ENCODE measurements at places on chromosomes 3 and 15. TPM values are rescaled to one million over a fixed set of nuclear protein-coding genes. Genes with fewer than 3 reads are reported as not detected.

PIF1 gene
- 27.3 TPM for total RNA-seq

- peak overlapping the region; percentile 68 for H3K27ac ChIP-seq
- H3K4me3 ChIP-seq, result peak overlapping the region; percentile 62
- no peaks in the 10 kb centered on the region for H3K27me3 ChIP-seq
Observed at GRCh38 chr15:68256675-68257450, 20.7 kb upstream of the FEM1B start.

- no peaks in the 10 kb centered on the region for H3K36me3 ChIP-seq
- DNase-seq, result no peak
- H3K4me1 ChIP-seq, result no peaks in the 10 kb centered on the region
- no peaks in the 10 kb centered on the region for H3K27me3 ChIP-seq
Observed at GRCh38 chr3:155282385-155283091, 10.9 kb downstream of the STRIT1 start.

AGTR1 gene
- total RNA-seq, result not detected

DNA sequence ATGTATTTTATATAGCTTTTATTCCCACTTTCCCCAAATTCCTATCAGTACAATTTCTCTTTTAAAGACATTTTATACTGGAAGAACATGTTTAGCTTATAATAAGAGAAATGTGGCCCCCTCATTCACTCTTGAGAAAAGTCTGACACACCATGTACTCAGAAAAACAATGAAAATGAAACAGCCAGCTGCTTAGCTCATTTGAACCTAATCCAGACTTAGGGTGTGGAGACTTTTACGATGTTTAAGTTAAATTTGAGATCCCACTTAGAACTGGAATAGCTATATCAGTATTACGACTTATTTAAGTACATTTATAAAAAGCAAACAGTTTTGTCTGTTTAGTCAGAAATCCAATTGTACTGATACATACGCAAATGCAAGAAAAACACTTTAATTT lies 252.3 kb upstream of the ARRDC4 start:
- H3K27ac ChIP-seq, result no peak overlapping the region
- H3K27me3 ChIP-seq, result no peaks in the 10 kb centered on the region
- H3K36me3 ChIP-seq, result no peaks in the 10 kb centered on the region
- no peak for DNase-seq

DNA sequence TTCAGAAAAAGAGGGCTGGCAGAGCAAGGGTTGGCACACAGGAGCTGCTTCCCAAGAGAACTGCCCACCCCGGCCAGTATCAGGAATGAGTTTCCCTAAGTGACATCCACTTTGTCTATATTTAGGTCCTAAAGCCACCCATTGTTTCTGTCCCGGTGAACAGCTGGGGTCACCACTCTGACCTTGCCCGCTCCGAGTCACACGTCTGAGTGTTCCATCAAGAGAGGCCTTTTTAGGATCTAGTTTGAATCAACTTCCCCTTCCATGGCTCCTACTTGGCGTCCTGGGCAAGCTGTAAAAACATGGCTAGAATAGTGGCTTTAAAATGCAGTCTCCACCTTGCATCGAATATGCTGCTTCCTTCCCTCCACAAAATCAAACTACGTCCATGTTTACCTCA lies 109.6 kb upstream of the ARHGEF3 start:
- no peaks in the 10 kb centered on the region for H3K27me3 ChIP-seq
- no peak overlapping the region for H3K4me3 ChIP-seq
- no peak overlapping the region for H3K27ac ChIP-seq
- peaks cover 55% of the 10 kb centered on the region for H3K4me1 ChIP-seq

DNA sequence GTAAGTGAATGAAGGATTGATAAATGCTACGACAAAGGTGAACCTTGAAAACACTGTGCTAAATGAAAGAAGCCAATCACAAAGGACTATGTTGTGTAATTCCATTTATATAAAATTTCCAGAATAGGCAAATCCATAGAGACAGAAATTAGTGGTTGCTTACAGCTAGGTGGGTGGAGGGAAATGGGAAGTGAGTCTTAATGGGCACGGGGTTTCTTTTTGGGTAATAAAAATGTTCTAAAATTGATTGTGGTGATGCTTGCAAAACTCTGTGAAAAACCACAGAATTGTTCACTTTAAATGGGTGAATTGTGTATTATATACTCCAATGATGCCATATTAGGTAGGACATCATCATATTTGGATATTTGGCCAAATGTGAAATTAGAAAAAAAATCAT lies 20.9 kb upstream of the TEX9 start:
- H3K27ac ChIP-seq, result no peak overlapping the region
- DNase-seq, result no peak
- no peaks in the 10 kb centered on the region for H3K4me1 ChIP-seq
- H3K36me3 ChIP-seq, result no peaks in the 10 kb centered on the region
- H3K27me3 ChIP-seq, result peaks cover 6% of the 10 kb centered on the region
- H3K4me3 ChIP-seq, result no peak overlapping the region

DNA sequence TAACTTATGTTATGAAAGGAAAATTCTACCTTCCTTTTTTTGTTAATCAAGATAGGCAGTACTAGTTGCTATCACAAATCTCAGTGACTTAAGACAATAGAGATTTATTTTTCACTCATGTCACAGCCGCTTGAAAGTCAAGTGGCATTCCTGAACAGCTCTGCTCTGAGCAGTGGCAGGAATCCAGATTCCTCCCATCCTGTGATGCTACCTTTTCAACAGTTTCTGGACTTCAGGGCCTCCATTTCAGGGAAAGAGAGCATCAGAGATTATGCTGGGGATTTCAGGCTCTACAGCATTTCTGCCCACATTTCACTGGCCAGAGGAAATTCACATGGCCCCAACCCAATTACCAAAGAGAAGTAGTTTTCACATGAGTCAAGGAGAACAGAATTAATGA lies 83.4 kb downstream of the IL1RAP start:
- peaks cover 7% of the 10 kb centered on the region for H3K4me1 ChIP-seq

ADGRG7 gene
- total RNA-seq, result not detected

DNA sequence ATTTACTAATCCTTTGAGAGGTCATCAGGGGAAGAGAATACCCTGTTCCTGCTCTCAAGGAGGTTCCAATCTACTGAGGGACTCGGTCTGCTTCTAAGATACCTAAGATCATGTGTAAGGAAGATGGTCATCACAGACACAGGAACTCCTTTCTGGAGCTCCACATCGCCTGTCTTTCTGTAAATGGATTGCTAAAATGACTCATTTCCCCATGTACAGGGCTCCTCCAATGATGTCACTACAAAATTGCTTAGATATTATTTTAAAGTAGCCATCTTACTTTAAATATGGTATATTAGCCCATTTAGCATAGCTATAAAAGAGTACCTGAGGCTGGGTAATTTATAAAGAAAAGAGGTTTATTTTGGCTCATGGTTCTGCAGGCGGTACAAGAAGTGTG lies 206.1 kb upstream of the PROK2 start:
- peaks cover 8% of the 10 kb centered on the region for H3K4me1 ChIP-seq
- peaks cover 6% of the 10 kb centered on the region for H3K27me3 ChIP-seq
- no peak overlapping the region for H3K27ac ChIP-seq
- DNase-seq, result no peak
- no peak overlapping the region for H3K4me3 ChIP-seq

DNA sequence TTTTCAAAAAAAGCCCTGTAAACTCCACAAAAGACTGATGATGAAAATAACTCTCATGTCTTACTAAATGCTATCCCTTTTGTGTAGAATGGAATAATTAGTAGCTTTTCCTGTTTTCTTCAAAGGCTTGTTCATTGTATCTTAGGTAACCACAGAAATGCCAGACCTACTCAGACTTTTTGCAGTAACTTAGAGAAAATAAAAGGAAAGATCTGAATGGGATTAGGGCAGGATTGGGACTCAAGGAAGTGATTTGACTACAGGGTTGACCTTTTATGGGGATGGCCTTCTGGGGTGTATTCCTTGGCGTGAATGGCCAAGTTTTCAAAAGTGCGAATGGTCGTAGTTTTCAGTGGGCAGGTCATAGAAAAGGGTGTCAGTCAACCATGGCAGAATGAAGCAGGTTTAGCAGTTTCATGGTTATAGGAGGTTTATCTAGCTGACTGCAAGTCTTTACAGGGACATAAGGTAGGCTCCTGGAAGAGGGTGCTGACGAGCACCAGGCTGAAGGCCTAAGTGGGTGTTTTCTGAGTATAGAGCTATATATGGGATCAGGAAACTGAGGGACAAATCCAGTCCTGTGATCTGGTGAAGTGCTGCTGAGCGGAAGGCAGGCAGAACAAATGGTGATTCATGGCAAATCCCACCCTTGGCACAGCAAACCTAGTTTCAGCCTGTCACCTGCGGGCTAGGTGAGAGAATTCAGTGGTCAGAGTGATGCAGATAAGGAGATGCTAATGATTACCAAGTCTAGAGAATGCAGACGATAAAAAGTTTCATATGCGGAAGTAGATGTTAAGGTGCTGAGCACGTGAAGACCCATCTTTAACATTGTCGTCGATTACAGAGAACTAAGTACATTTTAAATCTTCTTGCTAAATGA lies 46.4 kb downstream of the IL1RAP start:
- no peak overlapping the region for H3K27ac ChIP-seq
- no peak overlapping the region for H3K4me3 ChIP-seq

- H3K36me3 ChIP-seq, result no peaks in the 10 kb centered on the region
- H3K4me3 ChIP-seq, result no peak overlapping the region
- DNase-seq, result no peak
- H3K4me1 ChIP-seq, result peaks cover 20% of the 10 kb centered on the region
- H3K27me3 ChIP-seq, result no peaks in the 10 kb centered on the region
Observed at GRCh38 chr15:90862964-90863778, 5.2 kb upstream of the FURIN start.

DNA sequence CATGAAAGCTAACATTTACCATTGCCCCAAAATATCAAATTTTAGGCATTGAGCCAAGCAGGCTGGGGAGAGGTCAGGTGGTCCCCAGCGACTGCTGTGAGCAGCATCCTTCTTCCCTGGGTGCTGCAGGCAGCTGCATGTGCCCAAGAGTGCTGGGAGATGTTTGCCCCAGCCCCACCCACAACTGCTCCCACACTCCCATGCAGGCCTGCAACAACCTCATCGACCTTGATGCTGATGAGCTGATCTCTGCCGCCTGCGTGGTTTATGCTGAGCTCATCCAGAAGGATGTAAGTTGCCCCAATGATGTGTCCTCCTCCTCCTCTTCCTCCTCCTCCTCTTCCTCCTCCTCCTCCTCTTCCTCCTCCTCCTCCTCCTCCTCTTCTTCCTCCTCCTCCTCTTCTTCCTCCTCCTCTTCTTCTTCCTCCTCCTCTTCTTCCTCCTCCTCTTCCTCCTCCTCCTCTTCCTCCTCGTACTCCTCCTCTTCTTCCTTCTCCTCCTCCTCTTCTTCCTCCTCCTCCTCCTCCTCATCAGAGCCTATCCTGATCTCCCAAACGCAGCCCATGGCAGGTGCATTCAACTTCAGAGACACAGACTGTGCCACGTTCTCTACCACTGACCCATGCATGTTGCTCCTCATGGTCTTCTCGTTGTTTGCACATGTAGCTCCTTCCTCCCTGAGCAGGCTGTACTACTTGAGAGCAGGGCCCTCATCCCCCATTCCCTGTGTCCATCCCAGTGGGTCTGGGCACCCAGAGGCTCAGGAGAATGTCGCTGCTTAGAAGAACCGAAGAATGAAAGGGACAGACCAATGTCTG lies 15.1 kb downstream of the TBC1D21 start:
- no peaks in the 10 kb centered on the region for H3K4me1 ChIP-seq
- no peaks in the 10 kb centered on the region for H3K27me3 ChIP-seq
- no peak for DNase-seq
- no peak overlapping the region for H3K27ac ChIP-seq
- no peak overlapping the region for H3K4me3 ChIP-seq
- H3K36me3 ChIP-seq, result no peaks in the 10 kb centered on the region

- peaks cover 4% of the 10 kb centered on the region for H3K36me3 ChIP-seq
- no peaks in the 10 kb centered on the region for H3K27me3 ChIP-seq
- no peak overlapping the region for H3K4me3 ChIP-seq
Observed at GRCh38 chr3:101279765-101280385, 40.5 kb downstream of the IMPG2 start.

PLA2G4D gene
- total RNA-seq, result not detected

LYSMD2 gene
- 23.5 TPM for total RNA-seq

DNA sequence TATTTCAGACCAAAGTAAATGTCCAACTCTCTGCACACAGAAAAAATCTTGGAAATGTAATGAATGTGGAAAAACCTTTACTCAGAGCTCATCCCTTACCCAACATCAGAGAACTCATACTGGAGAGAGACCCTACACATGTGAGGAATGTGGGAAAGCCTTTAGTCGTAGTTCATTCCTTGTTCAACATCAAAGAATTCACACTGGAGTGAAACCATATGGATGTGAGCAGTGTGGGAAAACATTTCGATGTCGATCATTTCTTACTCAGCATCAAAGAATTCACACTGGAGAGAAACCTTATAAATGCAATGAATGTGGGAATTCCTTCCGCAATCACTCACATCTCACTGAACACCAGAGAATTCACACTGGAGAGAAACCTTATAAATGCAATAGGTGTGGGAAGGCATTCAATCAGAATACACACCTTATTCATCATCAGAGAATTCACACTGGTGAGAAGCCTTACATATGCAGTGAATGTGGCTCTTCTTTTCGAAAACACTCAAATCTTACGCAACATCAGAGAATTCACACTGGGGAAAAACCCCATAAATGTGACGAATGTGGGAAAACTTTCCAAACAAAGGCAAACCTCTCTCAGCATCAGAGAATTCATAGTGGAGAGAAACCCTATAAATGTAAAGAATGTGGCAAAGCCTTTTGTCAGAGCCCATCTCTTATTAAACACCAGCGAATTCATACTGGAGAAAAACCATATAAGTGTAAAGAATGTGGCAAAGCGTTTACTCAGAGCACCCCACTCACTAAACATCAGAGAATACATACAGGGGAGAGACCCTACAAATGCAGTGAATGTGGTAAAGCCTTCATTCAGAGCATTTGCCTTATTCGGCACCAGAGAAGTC lies 8.0 kb upstream of the ZNF501 start:
- peaks cover 83% of the 10 kb centered on the region for H3K36me3 ChIP-seq
- no peaks in the 10 kb centered on the region for H3K4me1 ChIP-seq
- H3K27me3 ChIP-seq, result no peaks in the 10 kb centered on the region
- DNase-seq, result no peak
- no peak overlapping the region for H3K4me3 ChIP-seq
- H3K27ac ChIP-seq, result no peak overlapping the region

ITPKA gene
- 1.6 TPM for total RNA-seq

NPAP1 gene
- not detected for total RNA-seq

DNA sequence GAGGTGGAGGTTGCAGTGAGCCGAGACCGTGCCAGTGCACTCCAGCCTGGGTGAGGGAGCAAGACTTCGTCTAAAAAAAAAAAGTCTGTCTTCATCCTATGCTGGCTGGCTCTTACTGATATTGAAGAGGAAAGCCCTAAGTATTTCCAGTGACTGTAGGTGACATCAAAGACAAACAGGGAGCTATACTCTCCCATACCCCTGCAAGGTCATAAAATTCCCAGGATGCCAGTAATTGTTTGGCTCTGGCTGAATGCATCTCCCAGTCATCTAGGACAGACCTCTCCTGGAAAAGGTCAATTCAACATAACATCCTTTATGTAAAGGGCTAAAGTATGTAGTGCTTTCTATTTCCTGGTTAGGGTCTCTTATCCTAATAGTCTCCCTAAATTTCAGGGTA lies 8.0 kb downstream of the ZBBX start:
- no peaks in the 10 kb centered on the region for H3K4me1 ChIP-seq
- DNase-seq, result no peak
- H3K27me3 ChIP-seq, result peaks cover 4% of the 10 kb centered on the region
- no peak overlapping the region for H3K4me3 ChIP-seq

- H3K4me3 ChIP-seq, result no peak overlapping the region
- peaks cover 5% of the 10 kb centered on the region for H3K4me1 ChIP-seq
- peaks cover 65% of the 10 kb centered on the region for H3K27me3 ChIP-seq
- DNase-seq, result no peak
- H3K36me3 ChIP-seq, result no peaks in the 10 kb centered on the region
- H3K27ac ChIP-seq, result no peak overlapping the region
Observed at GRCh38 chr15:95298729-95299128, 1031.8 kb upstream of the NR2F2 start.

GRCh38 chr15:95129574-95129973 lies 898.2 kb downstream of the MCTP2 start:
- H3K27me3 ChIP-seq, result peaks cover 10% of the 10 kb centered on the region
- no peak overlapping the region for H3K27ac ChIP-seq
- no peak overlapping the region for H3K4me3 ChIP-seq
- no peaks in the 10 kb centered on the region for H3K4me1 ChIP-seq
- H3K36me3 ChIP-seq, result no peaks in the 10 kb centered on the region
- no peak for DNase-seq

Data from activated naive CD8-positive, alpha-beta T cell treated with anti-CD3 and anti-CD28 coated beads for 36 hours (primary cell).